ENCODE measurements at places on chromosomes 6 and 20.

DNA sequence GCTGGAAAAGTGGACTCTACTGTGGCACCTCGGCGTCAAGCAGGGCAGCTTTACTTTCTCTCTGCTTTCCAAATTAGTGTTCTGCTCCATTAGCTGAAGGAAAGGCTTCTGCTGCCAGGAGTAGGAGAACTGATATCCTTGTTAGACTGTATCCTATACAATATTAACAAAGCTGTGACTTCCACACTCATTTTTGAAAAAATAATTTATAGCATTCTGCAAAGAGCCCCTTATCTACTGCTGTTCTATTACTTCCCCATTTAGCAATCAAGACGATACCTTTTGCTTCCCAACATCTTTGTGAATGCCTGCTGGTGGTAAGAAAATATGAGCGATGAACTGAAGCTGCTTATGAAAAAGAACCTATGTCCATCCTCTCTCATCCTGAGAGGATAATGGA, 151.1 kb downstream of the UBE3D start:
- DNase-seq = no peak

DNA sequence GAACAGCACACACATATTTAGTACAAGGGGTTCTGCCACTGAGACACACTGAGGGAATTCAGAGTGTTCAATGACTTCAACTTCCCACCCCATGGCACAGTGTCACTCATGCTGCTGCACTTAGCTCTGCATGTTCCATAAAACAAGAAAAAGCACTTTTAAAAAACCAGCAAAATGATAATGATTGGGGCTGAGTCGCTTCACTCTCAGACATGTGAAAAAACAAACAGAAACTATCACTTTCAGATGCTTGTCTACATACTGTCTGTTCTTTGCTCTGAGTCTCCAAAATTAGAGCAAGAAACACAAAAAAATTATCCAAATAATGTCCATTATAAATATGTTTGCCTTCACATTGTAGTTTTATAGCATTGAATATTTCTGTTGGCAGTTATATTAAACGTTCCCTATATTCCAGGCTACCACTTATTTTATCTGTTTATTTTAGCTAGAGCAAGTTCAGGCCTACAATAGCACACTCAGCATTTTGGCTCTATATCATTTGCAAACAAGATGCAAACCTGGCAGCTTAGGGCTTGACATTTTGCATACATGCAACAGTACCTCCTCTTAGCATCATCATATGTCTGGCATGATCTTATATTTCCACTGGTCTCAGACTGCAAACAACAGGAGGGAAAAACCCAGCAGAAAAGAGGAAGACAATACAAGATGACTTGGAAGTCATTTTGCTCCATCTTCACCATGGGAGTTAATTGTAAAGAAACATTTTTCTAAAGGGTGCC, 398.8 kb downstream of the HACE1 start:
- DNase-seq = no peak

DNA sequence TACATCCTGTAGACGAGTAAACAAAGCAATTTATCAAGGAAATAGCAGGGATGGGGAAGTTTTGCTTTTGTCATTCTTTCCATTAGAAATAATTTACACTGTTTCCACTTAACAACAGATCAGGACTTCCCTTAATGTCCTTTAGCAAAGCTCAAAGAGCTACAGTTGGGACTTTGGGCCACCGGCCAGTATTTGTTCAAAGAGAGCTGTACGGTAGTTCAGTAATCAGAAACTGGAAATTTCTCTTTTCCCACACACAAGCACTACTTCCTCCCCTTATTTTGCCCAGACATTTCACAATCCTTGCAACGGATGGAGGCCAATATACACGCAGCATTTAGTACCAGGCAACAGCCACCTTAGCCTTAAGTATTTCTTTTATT, 12.1 kb upstream of the HINT3 start:
- no peak for DNase-seq

DNA sequence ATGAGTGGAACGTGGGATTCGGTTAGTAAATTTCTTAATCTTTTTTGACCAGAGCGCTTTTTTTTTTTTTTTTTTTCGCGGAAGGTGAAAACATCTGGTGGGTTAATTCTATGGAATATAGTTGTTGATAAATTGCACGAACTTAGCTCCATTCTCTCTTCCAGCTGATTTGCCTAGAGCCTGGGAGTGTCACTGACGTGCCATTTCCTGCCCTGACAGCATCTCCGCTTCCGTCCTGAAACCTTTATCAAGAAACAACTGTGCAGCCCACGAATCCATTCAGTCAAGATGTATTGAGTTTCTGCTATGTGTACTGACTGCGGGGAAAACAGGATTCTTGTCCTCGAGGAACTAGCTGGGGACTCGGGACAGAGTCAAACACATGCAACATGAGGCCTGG, 59.5 kb upstream of the TGM3 start:
- no peak for DNase-seq

- DNase-seq = no peak
Observed at GRCh38 chr6:75563032-75563431, 38.6 kb upstream of the SENP6 start.

GRCh38 chr20:31633339-31633914, 4.3 kb upstream of the COX4I2 start:
- DNase-seq = no peak

- no peak for DNase-seq
Observed at GRCh38 chr20:45154183-45154582, 20.5 kb upstream of the PI3 start.

DNA sequence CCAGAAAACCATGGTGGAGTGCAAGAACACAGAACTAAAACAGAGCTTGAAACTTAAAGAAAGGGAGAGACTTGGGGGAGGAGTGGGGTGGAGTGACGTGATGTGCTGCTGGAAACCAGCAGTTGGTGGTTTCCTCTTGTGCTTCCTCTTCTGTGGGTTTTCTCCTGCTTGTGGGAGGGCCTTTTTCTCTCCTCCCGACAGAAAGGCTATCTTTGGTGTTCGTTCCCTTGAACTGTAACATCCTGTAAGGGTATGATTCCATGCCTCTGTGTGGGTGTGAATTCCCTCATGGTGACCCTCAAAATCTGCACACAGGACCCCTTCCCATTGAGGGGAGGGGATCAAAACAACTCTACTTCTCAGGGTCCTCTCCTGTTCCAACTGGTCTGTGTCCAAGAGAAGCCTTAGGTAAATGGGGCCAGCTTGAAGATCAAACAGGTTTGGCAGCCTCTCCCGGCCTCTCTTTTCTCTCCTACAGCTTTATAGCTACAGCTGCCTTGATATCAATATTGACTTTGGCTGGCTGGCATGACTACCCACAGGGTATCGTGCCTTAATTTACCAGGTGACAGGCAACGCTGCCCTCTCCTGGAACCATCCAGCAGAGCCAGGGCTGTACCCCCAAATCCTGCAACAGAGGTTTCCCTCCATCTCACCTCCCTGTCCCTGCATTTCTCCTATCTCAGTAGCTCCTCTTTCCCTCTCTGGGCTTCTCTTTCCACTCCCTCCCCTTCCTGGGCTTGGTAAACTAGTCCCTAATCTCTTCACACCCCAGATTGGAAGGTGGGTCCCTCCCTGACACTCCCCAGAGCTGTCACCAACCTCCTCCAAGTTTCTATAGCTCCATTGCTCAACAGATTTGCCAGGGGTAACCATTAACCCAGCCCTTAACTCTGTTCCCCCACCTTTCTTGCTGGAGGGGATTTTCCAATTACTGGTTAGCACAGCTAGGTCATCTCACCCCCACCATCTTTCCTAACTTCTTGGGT, 1.5 kb upstream of the MSH5 start:
- peak; percentile 48 for DNase-seq

- DNase-seq = no peak
Observed at GRCh38 chr6:100465701-100466409, 1.1 kb upstream of the SIM1 start.

DNA sequence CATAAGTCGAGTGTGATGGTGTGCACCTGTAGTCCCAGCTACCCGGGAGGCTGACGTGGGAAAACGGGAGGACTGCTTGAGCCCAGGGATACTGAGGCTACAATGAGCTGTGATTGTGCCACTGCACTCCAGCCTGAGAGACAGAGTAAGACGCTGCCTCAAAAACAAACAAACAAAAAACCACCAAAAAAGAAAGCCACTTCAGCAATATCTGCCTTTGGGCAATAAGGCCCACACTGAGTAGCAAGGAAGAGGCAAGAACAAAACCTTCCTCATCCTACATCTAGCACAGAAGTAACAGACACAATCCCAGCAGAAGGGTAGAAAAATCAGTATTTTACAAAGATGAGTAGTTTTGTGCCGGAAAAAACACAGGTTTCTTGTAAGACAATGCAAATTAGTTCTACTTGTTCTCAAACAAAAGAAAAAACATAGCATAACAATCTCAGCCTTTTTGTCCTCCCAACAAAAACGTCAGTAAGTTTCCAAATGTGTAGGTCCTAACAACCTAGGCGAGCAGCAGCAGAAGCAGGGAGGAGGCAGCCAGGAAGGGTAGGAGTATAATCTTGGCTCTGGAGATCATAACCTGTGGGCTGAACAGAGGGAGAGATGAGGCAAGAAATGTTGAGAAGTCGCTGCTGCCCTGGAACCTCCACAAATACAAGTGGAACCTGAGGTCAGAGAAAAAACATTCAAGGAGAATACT, 5.7 kb downstream of the PPP1R10 start:
- no peak for DNase-seq

- DNase-seq = no peak
Observed at GRCh38 chr20:14826543-14827313, 489.3 kb upstream of the FLRT3 start.

DNA sequence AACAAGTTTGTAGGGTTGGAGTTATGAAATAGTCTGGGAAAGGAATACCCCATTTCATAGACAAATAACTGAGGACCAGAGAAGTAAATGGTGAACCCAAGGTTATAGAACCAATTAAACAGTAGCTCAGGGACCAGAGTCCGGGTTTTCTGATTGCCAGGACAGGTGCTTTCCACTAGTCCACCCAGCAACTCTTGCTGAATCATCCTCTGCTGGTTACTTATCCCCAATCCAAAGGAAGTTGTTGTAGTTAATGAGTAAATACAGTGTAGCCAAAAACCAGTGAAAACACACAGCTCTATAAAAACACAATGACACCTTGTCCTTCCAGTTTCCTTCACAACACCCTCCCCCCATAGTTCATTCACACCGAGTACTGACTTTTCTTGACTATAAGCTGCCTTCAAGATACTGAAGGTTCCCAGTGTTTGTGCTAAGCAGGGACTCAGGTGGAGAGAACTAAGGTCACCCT, 766 bp upstream of the TINAG start:
- DNase-seq = no peak

- DNase-seq = no peak
Observed at GRCh38 chr6:42403421-42403820, 48.3 kb downstream of the TRERF1 start.

- DNase-seq = no peak
Observed at GRCh38 chr20:5829241-5829809, 79.1 kb downstream of the SHLD1 start.

- no peak for DNase-seq
Observed at GRCh38 chr6:39496456-39496855, 174.0 kb upstream of the KCNK16 start.

DNA sequence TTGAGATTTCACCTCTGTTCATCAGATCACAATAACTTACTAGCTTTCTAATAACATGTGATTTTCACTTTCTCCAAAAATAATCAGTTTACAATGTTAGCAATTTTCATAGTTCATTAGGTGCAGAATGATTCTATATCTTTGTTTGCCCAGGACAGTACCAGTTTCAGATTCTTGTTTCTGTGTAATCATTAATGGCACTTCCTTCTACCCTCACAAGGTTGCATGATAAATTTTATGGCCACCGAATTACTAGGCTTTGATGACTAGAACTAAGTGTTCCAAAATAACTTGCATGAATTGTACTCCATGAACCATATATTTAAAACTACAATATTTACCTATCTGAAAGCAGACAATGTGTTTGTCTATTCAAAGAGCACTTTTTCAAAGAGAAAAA, 442.3 kb downstream of the EPHA7 start:
- DNase-seq = no peak

DNA sequence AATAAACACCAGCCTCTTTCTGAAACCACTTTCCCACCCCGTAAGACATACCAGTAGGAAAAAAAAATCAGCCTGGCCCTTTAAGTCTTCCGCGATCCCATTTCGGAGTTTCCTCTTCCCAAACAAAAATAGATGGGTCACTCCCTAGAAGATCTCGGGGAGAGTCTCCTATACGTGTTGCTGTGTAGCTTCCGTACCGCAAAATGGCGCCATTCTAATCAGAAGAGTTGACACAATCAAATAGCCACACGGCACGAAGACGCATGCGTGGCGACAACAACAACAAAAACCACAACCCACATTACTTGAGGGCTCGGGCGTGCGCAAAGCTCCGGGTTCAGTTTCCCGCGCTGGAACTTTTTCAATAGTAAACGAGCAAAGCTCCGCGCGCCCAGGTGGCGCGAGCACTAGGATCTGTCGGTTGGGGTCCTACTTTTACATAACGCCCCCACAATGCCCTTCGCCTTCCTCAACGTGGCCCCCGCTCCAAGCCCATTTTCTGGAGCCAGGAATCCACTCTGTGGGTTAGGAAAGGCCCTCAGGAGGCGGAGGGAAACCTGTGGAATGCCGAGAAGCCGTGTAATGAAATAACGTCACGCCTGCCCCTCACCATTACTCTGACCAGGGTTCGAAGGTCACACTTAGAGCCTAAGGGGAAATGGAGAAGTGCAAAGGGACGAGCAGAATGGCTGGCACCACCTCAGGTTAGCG, at the start of gene GPANK1:
GPANK1 (minus strand) TSS at position 208 of the 711 bp plus-strand sequence. CDS start 519 bp downstream, outside the sequence.
- DNase-seq = peak; percentile 85

DNA sequence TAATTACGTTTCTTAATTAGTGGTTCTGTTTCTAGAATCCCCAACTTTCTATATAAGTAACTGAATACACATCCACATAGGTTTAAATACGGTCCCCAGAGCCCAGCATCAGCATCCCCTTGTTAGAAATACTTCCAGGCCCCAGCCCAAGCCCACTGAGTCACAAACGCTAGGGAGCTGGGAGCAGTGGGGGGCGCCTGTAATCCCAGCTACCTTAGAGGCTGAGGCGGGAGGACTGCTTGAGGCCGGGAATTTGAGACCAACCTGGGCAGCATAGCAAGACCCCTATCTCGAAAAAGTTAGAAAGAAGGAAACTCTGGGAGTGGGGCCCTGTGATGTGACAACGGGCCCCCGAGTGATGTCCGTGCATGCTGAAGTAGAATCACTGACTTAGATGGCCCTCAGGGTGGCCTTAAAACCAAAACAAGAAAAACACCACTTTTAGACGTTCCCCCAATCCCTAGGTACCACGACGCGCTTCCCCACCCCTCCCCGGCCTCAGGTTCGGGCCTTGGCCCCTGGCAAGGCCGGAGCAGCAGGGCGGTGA, 1.3 kb upstream of the PPP1R3G start:
- no peak for DNase-seq

GRCh38 chr6:13009461-13009860, 292.9 kb downstream of the PHACTR1 start:
- no peak for DNase-seq

DNA sequence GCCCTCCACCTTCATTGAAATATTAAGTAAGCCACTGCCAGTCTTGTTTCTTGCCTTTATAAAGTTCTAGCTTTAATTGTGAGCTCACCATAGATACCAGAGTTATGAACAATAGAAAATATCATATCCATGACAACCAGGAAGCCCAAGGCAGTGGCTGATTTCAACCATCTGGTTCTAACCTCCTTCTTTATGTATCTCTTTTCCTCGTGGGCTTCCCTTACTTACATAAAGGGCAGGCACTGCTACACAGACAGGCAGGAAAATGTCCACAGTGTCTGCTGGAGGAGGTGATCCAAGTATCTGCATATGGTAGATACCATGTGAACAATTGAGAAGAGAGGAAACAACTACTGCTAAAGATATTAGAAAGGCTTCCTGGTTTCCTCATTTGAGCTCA, 65.2 kb upstream of the PRND start:
- no peak for DNase-seq

GRCh38 chr6:43963877-43964658, 163.2 kb downstream of the MRPL14 start:
- no peak for DNase-seq

All from activated T-cell treated with anti-CD3 and anti-CD28 coated beads for 24 hours (primary cell).